ENCODE measurements at places on chromosomes 16 and 17.

- DNase-seq = no peak
Observed at GRCh38 chr16:77721752-77722308, 484 bp upstream of the NUDT7 start.

DNA sequence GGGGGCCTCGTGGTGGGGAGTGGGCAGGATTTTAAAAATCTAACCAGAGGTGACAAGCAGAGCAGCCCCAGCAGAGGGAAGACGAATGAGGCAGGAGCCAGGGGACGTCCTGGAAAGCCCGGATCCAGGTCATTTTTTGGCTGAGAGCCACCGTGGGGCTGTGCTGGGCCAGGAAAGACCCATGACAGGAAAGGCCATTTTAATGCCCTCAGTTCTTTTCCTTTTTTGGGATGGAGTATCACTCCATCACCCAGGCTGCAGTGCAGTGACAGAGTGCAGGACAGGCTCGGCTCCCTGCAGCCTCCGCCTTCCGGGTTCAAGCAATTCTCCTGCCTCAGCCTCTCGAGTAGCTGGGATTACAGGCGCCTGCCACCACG lies 30.5 kb upstream of the JPH3 start:
- no peak for DNase-seq

GRCh38 chr17:909642-910323 lies 69.8 kb downstream of the NXN start:
- DNase-seq = no peak

GRCh38 chr16:82832821-82833220 lies 206.1 kb downstream of the CDH13 start:
- DNase-seq = no peak

- DNase-seq = no peak
Observed at GRCh38 chr17:67506966-67507365, 129.9 kb downstream of the PITPNC1 start.

GRCh38 chr17:45914047-45914717 lies 19.8 kb downstream of the MAPT start:
- no peak for DNase-seq

DNA sequence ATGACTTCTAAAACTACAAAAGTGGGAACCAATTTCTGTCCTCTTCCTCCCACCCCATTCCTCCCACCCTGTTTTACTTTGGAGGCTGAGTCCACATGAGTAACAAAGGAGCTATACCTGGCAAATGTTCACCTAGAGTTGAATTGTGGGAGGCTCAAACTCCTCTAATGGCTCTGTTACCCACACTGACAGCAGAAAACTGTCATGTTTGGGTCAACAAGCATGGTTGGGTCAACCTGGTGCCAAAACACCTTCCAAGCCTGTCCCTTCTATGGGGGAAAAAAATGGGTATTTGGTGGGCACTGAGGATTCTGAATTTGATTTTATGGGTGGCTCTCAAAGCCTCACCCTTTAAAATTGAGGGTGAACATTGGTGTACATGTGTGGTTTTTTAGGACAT lies 12.0 kb upstream of the HOXB13 start:
- DNase-seq = no peak

- no peak for DNase-seq
Observed at GRCh38 chr16:4513881-4514280, 24.7 kb downstream of the CDIP1 start.

DNA sequence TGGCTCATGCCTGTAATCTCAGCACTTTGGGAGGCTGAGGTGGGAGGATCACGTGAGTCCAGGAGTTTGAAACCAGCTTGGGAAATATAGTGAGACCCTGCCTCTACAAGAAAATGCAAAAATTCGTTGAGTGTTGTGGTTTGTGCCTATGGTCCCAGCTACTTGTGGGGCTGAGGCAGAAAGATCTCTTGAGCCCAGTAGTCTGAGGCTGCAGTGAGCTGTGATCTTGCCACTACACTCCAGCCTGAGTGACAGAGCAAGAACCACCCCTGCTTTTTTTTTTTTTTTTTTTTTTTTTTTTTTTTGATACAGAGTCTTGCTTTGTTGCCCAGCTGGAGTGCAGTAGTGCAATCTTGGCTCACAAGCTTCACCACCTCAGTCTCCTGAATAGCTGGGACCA lies 34.0 kb downstream of the ITGB3 start:
- no peak for DNase-seq

- no peak for DNase-seq
Observed at GRCh38 chr17:20800146-20800545, 220.6 kb downstream of the CDRT15L2 start.

GRCh38 chr16:72858665-72859493 lies 189.0 kb downstream of the ZFHX3 start:
- DNase-seq = no peak

GRCh38 chr17:2419486-2419885 lies 18.6 kb upstream of the MNT start:
- no peak for DNase-seq

- DNase-seq = no peak
Observed at GRCh38 chr16:69924041-69924775, 26.9 kb upstream of the CLEC18A start.

DNA sequence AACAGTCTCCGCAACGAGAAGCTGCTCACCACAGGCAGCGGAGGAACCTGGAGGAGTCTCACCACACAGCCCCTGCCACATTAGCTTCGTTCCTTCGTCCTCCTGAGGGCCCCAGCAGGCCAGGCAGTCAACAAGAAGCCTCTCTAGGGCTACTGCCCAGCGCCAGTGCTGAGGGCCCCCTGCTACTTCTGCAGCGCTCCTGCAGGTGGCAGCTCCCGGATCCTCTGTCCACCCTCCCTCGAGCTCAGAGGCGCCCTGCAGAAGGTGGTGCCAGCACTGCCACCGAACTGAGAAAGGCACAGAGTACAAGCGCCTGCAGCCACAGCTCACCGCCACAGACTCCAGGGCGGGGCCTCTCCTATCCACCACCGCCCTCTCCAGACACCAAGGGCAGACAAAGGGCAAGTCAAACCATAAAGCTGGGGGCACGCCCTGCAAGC lies 27.3 kb downstream of the KDM8 start:
- no peak for DNase-seq

GRCh38 chr17:13086142-13086769 lies 68.4 kb upstream of the ELAC2 start:
- DNase-seq = no peak

GRCh38 chr16:77612596-77612995 lies 109.7 kb upstream of the NUDT7 start:
- DNase-seq = no peak

DNA sequence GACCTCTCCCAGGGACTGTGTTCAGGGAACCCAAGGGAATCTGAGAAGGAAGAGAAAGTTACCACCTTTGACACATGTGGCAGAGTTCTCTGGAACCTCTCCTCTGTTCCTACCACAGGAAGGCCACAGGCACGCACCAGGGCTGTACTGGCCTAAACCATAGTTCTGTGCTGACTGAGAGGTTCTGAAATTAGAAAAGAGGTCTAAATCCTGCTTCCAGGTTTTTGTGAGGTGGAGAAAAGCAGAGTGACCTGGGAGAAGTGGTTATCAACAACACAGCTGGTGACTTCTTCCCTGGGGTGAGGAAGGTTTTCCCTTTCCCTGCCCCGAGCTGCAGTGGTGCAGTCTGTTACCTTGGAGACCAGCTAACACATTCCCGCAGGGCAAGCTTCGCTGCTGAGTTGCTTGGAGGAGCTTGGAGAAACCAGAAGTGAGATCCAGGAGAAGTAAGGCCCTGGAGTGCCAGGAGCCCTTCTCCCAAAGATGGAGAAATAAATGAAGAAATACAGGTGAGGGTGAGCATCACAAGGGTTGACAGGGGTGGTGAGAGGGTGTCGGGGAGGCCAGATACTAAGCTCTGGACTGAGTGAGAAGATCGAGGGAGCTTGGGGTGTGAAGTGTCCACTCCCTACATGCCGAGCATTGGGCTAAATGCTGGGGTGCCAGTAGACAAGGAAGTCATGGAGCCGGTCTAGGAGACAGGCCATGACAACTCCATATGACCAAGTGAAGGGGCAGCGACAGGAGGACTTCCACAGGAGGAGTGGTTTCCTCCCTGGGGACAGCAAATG lies at the start of gene VWA3A:
TSS of gene VWA3A (plus strand) at position 399 of the 791 bp plus-strand sequence. CDS start at position 496, 97 bp downstream.
- peak; percentile 28 for DNase-seq

DNA sequence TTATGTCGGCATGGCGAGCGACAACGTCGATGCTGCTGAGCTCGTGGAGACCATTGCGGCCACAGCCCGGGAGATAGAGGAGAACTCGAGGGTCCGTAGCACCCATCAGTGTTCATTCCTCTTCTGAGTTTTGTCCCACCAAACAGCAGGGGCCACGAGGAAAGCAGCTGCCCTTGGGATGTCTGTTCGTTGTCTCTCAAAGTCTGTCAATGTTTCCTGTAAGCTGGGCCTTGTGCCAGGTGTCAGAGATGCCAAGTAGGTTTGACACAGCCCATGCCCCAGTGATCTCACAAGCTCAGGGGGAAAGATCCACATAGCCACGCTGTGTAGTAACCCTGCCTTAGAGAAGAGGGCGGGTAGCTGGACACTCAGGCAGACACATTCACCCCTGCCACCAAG lies 22.6 kb downstream of the NTAN1 start:
- no peak for DNase-seq

GRCh38 chr16:65916995-65917394 lies 449.5 kb upstream of the CDH5 start:
- no peak for DNase-seq

DNA sequence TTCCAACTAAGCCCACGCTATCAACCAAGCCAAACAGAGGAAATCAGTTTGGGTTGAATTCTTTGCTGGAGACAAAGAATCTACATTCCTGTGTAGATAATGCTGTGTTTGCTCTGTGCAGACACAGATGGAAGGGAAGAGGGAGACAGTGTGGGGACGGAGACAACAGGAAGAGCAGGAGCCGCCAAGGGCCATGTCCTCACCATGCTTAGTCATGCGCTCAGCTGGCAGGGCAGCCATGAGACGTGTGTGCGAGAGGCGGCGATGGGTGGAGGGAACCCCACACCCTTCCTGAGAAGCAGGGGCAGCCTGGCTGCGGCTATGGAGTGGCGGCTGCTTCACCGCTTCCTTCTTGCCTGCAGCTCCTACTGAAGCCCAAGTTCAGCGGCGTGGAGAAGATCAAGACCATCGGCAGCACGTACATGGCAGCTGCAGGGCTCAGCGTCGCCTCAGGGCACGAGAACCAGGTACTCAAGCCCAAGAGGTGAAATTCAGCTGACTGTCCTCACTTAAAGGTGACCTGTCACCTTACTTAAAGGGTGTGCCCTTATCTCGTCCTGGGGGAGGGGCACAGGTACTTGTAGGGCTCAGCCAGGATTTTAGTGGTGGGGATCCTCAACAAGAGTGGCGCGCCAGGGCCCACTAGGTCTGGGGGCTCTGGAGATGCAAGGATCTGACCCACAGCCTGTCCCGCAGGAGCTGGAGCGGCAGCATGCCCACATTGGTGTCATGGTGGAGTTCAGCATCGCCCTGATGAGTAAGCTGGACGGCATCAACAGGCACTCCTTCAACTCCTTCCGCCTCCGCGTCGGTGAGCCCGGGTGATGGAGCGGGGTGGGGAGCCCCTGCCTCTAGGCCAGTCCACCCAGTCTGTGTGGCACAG lies 47.5 kb downstream of the ADCY7 start:
- peak; percentile 47 for DNase-seq

DNA sequence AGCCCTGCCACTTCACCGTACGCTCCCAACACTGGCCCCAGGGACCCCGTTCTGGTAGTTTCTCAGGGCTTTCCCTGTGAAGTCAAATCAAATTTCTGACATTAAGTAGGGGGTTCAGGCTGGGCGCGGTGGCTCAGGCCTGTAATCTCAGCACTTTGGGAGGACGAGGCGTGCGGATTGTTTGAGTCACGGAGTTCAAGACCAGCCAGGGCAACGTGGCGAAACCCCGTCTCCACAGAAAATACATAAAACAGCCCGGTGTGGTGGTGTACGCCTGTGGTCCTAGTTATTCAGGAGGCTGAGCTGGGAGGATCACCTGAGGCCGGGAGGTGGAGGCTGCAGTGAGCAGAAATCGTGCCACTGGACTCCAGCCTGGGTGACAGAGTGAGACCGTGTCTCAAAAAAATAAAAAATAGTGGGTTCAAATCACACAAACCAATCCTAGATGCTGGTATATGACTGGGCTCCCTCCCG lies 632 bp downstream of the CYBC1 start:
- DNase-seq = no peak

DNA sequence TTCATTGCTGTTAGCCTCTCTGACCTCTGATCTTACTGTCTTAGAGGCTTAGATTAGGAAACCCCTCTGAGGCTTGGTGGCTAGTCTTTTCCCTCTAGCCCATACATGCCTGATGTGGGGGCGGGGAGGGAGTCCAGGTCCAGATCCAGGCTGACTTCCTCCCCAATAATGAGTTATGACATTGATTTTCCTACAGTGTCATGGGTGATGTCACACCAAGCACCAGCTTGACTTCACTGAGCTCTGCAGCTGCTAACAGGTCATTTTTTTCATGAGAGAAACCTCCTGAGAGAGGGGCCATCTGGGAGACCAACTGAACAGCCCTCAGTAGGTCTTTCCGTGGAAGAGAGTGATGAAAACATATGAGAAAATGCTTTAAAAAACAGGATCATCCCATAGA lies 180.2 kb upstream of the N4BP1 start:
- no peak for DNase-seq

- no peak for DNase-seq
Observed at GRCh38 chr16:645852-646678, 3.1 kb upstream of the WDR90 start.

DNA sequence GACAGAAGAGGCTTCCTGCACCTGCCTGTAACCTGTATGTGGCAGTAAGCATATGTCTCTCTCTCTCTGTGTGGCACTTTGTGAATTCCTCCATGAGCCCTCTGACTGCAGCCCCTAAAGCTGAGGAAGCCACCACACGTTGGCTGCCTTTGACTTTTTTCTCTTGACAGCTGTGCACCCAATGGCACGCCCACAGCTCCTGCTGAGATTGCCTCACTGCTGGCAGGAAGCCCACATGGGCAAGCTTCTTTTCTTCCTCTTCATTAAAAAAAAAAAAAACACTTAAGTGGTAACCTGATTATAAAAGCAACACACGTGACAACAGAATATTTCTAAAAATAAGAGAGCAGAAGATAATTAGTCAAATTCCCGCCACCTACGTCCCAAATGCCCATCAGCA lies 34.0 kb upstream of the PIRT start:
- peak; percentile 59 for DNase-seq

GRCh38 chr17:28549236-28550132 lies 2.9 kb downstream of the UNC119 start:
- DNase-seq = no peak

- DNase-seq = no peak
Observed at GRCh38 chr16:2981177-2981898, 1.1 kb upstream of the PKMYT1 start.

- peak; percentile 60 for DNase-seq
Observed at GRCh38 chr17:2023692-2024571, 1.2 kb downstream of the RTN4RL1 start.

DNA sequence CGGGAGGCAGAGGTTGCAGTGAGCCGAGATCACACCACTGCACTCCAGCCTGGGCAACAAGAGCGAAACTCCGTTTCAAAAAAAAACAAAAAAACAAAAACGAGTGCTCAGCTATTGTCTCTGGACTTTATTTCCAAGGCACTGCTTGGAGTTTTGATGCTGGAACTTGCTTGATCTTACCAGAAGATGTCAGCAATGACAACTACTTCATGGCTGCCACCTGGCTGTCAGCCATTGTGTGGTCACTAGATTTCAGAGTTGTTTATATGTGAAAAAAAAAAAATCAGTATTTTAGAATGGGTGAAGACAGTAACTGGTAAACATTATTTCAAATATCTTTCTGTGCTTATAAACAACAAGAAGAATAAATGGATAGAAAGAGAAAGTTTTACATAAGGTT lies 26.3 kb upstream of the OR4D1 start:
- peak; percentile 42 for DNase-seq

GRCh38 chr17:68853036-68853435 lies 102.2 kb downstream of the ABCA8 start:
- DNase-seq = no peak

- no peak for DNase-seq
Observed at GRCh38 chr17:76530095-76530723, 7.3 kb downstream of the CYGB start.

GRCh38 chr16:17130733-17131132 lies 340.0 kb downstream of the XYLT1 start:
- DNase-seq = no peak

Data from head of caudate nucleus (tissue), 42 donors.